Activated CD4-positive, alpha-beta T cell treated with anti-CD3 and anti-CD28 coated beads, Interleukin-2, amount 50 U/mL, for 1 hour (primary cell): ENCODE measurements at places on chromosomes 4 and X.

DNA sequence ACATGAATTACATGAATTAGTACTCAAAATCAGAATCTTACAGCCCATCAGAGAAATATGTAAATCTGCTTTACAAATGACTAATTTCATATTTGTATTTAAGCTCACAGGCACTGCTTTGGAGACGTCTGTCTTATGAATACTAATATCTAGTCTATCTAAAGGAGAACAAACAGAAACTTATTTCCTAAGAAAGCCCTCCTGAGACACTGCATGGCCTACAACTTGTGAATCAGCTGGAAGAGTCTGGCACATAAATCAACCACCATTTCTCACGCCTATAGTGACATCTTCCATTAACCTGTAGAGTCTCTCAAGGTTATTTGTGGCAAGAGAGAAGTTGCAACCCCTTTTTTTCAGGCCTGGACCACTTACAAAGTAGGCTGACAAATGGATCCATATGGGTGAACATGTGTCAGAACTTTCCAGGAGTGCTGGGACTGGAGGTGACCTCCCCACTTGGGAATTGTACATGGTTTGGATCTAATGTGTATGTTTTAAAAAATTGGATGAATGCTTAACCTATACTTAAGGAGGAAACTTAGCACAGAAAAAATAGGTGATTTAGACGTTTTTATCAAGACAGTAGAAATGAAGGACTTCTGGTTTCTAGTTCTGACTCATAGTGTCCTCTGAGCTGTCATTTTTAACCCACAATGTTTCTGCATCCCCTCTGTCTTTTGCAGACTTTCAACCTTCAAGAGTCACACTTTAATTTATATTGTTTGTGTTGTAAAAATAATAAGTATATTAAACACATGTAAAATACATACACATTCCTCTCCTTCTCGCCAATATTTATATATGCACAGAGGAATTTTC, 83.2 kb upstream of the ARHGAP24 start:
- no peak for DNase-seq

DNA sequence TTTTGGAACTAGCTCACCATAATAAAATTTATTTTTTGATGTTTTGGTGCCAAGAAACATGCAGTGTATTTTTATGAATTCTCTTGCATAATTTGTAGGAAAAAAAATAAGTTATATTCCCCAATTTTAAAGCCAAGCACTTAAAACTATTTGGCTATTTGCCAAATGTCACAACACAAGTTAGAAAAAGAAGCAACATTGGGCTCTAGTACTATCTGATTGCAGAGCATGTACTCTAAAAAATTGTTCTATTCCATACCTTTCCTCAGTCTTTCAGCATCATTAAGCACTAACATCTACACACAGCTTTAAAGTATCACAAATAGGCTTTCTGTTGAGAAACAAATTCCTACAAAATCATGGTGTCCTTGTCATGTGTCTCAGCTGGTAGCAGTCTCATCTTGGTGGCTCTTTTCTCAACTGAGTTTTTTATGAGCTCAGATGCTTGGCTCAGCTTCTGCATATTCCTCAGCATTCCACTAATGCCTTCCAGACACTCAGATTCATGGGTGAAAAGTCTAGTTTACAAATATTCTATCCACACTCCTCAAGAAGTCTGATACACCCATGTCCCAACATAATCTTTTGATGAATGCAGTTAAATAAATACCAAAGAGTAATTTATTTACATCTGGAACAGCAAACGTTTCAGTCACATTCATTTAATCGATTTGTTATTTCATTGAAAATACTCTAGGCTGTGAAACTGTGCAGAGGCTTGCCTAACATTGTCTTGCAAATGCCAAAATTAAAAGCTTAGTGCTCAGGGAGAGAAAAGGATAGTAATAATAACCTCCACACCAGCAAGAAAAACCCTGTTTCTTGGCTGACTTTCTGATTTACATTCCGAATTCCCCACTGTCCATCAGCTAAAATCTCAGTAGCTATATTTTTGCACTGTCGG, 2209.9 kb downstream of the PCDH7 start:
- no peak for DNase-seq

DNA sequence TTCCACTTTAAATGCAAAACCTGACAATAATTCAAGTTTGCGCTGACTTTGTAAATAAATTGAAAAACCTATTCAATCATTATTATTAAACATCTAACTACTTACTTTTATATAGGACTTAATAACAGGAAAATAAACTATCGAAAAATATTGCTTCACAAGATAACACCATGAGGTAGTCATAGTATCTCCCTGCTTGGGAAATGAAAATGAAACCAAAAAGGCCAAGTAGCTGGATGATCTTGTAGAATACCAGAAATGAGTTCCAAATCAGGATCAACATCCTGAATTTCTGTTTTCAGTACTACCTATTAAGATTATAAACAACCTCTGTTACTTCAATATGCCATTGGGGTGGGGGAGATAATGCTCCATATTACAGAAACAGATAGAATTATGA, 58.9 kb downstream of the CHIC2 start:
- DNase-seq = no peak

- DNase-seq = no peak
Observed at GRCh38 chrX:39443240-39443639, 642.0 kb downstream of the MID1IP1 start.

GRCh38 chrX:48456628-48457331, 13.3 kb downstream of the SLC38A5 start:
- DNase-seq = no peak

DNA sequence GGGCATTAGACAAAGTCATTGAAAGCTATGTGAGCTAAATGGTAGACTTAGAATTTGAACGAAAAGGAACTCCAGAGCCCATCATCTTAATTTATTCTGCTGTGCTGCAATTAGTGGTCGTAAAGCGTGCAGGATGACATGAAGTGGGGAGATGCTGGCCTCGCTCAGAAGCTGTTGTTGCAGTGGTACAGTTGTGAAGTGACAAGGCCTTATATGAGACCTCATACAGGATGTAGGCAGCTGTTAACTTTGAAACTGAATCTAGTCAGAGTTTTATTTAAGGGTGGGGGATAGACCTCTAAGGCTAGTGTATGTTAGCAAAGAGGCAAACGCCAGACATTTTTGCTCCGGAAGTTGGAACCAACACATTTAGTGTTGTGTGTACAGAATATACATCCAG, 13.4 kb downstream of the KLF3 start:
- DNase-seq = no peak

- DNase-seq = no peak
Observed at GRCh38 chrX:30821116-30821515, 67.9 kb downstream of the TAB3 start.

DNA sequence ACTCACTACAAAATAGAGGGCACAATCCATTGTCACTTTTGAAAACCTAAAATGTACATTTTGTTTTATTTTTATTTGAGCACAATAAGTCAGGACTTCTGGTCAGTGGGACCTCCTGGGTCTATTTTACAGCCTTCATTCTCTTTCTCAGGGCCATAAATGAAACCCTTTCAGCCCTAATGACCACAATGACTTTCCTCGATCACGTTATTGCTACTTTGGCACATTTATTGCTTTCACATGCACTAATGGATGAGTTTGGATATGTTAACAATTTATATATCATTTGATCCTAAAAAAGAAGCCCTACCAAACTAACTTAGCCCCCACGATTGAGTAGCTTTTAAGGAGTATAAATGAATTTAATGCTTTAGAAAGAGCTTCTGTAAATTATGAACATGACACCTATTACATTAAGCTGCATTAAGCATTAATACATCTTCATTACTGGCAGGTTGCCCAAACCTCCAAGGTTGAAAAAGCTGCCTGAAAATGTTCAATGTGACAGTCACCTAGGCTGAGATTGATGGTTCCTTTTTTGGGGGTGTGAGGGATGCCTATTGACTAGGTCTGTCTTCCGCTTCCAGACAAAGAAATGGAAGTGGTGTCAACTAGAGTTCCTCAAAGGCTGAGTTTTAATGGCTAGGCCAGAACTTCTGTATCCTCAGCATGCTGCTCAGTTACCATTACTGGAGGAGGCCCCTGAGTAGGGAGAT, 296.4 kb downstream of the GPAT3 start:
- no peak for DNase-seq

- peak; percentile 40 for DNase-seq
Observed at GRCh38 chrX:9464435-9465371, at the start of gene TBL1X. TSS of gene TBL1X (plus strand) at chrX:9465058. CDS start at chrX:9653587, 188,529 bp downstream.

DNA sequence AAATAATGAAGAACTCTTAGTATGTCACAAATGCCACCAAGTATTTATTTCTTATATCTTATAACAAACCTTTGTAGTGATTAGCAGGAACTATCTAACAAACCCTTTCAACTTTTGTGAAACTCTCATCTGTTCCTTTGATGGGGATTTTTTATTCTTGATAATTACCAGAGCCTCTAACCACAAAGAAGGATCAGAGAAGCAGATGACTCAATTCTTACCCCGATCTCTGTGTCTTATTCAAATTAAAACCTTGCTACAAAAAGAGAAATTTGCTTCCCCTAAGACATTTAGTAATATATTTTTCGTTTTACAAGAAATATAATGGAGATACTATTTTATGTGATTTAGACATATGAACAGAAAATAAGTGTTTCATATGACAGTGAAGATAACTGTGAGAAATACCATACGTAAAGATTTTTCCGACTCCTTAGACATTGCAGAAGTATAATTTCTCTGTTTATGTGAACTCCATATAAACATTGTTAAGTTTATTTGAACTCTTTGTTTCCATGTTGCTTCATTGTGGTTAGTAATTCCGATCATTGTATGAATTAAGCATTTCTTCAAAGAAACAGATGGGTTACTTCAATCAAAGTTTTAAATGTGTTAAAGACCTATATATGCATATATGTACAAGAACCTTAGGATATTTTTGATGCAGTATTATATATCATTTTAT, 205.4 kb downstream of the CFAP299 start:
- no peak for DNase-seq

GRCh38 chrX:9704876-9705465, 60.7 kb downstream of the GPR143 start:
- DNase-seq = no peak

DNA sequence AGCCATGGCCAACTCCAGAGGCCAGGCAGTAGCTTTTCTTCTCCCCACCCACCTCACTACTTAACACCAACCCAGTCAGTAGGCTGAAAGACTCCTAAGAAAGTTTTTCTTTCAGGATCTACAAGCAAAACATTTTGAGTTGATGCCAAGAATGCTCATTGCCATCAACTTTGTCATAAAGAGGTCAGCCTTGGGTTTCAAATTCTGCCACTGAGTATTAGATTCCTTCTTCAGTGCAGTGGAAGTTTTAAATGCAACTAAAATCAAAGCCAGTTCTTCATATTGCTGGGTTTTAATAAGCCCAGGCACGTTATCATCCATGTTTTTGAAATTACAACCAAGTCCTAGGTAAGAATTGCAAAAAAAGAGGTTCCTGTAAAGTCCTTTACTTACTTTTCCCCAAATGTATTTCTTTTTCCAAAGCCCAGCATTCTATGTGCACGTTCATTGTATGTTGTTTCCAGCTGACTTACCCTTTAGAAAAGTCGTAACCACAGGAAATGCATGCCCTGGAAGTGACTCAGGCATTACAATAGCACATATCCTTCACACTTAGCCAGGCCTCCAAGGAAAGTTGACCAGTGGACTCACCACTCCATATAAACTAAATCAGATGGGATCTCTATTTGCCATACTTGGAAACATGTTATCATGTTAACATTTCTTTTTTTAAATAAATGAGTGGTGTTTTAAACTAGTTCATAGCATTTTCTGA, 229.9 kb downstream of the SOX3 start:
- no peak for DNase-seq

- DNase-seq = no peak
Observed at GRCh38 chr4:147160908-147161513, 215.3 kb upstream of the TTC29 start.

GRCh38 chr4:59387759-59388758, 1812.1 kb upstream of the ADGRL3 start:
- DNase-seq = no peak

DNA sequence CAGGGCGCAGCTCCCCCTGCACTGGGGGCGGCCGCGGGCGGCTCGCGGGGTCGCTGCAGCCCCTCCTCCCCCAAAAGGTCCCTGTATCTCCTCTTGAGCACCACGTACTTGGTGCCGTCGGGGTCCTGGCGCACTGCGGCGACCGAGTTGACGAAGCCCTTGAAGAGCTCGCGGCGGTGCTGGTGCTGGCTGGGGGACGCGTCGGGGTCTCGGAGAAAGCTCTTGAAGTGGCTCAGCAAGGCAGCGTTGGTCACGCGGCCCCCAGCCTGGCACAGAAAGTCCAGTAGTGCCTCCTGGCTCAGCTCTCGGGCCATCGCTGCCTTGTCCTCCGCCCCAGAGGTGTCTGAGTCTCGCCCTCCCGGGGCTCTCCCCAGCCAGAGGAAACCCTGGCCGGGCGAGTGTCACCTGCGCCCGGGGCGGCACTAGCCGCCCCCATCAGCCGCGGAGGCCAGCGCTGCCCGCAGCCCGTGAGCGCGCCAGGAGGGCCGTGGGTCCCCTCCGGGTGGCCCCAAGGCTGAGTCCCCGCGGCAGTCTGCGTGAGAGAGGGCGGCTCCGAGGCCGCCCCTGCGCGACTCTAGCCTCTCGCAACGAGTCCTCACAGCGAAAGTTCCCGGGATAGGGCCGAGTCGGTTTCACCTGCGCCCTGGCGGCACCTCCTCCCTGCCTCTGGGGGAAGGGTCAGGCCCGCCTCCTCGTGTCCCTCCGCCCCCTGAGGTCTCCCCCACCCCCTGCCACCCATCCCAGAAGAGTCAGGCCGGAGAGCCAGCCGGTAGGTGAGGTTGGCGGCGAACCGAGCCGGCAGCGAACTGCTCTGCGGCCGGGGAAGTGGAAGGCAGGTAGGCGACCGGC, at the start of gene SOWAHB:
TSS of gene SOWAHB (minus strand) at position 609 of the 849 bp plus-strand sequence. CDS start at position 314, 295 bp downstream.
- peak; percentile 32 for DNase-seq

GRCh38 chrX:78946178-78946931, 1.2 kb downstream of the P2RY10 start:
- DNase-seq = no peak

DNA sequence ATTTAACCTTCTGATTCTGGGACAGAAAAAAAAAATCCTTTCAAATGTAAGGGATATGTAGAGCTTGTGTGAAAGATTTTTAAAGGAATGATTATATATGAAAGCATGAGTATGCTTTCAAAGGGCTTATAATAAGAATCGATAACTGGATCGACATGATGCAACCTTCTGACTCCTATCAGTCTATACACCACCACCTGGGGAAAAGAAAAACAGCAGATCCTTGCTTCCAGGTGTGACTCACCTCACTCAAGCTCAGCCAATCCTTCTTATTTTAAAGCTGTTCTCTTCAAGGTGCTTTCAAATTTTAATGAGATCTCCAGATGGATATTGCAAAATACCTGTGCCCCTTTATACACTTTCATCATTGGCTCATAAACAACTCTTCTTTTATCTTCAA, 102.1 kb upstream of the EDNRA start:
- DNase-seq = no peak

GRCh38 chr4:61400439-61401038, 200.4 kb downstream of the ADGRL3 start:
- no peak for DNase-seq

DNA sequence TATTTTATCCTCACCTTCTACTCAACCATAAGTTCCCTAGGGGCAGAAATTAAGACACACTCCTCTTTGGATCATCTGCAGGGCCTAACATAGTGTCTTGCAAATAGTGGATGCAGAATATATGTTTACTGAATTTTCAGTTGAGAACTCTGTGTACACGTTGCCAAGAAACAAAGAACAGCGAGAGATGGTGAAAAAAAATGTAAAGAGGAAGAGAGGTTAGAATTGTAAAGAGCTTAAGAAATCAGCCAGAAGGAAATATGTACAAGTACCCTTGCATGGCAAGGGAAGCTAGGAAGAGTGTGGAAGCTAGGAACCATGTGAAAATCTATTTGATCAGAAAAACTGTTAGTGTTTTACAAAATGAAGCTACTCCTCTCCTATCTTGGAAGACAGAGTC, 431.0 kb downstream of the SMARCA1 start:
- DNase-seq = no peak
